Effector CD4-positive, alpha-beta T cell (primary cell): ENCODE measurements at places on chromosomes 1 and 21.
A peak's percentile ranks its signal among the peaks of the same experiment; 100 is the strongest.

DNA sequence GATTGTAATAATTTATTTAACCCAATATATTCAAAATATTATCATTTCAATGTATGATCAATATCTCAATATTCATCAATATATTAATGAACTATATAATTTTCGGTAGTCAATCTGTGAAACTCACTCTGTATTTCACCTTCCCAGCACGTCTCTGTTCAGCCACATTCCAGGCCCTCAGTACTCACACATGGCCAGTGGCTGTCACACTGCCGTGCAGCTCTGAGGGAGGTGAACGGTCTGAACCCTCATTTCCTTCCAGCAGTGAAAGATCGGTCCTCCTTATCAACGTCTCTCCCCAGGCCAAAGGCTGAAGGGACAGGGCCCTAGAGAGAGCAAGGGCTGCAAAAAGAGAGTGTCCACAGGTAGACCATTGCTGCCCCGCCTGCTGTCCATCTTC lies 39.5 kb upstream of the ZNF124 start:
- DNase-seq = no peak

GRCh38 chr1:30303387-30303786 lies 420.0 kb downstream of the MATN1 start:
- no peak for DNase-seq

DNA sequence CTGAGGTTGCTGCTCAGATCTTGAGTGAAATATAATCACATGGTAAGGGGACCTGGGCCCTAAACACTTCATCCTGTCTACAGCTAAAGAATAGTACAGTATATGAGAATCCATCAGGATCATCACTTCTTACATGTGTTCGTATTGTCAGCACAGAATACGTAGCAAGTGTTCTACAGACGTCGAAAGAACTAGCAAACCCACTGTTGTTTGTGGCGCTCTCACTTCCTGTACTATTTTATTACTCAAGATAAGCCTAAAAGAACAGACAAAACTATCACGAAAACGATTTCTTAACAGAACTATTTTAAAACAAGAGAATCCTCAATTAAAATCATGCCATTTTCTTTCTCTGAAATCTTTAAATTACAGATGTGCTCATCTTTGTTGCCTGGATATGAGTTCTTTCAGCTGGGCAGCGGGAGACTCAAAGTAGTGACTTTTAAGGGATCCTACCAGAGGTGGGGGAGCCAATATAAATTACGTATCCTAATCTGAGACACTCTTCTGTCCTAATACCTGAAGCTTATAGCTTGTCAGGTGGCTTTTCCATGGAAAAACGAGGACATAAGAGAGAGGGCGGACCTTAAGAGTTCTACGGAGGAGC lies 724 bp downstream of the ST7L start:
- peak; percentile 24 for DNase-seq

DNA sequence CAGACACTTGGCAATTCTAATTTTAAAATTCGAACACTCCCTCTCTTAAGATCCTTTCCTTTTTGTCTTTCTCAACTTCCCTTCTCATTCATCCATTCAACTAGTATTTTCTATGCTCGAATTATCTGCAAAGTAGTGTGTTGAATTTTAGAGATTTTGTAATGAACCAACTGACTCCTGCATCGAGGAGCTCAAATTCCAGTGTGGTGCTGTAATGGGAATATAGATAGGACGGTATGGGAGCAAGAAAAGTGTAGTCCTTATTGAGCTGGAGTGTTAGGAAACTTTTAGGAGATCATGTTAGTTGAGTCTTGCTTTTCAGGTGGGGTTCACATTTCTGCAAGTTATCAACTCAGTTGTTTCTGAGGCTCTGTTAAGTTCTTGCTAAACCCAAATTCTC lies 897.5 kb downstream of the TTLL7 start:
- no peak for DNase-seq

- DNase-seq = no peak
These were observed 83.7 kb downstream of the PROX1 start for GRCh38 chr1:214071469-214071868.

GRCh38 chr1:49052102-49052501 lies 275.4 kb upstream of the BEND5 start:
- no peak for DNase-seq

GRCh38 chr1:32336591-32336932 lies 529 bp upstream of the MARCKSL1 start:
- DNase-seq = no peak

DNA sequence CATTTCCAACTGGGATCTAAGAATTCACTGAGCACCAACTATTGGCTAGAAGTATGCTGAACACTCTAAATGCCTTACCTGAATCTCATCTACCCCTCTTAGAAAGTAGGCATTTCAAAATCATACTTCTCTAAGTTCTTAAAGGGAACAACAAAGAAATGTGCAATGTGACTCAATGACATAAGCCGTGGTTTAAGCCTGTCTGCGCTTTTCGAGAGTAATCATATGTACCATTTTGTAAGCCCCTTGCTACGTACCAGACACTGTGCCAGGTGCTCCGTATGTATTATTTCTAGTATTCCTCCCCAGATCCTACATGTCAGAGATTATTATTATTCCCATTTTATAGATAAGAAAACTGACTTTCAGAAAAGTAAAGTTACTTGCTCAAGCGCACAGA lies 454.2 kb downstream of the SETD4 start:
- DNase-seq = no peak
